ENCODE measurements at places on chromosomes 2 and 18.

GRCh38 chr2:169528271-169528701 is 18.8 kb downstream of the KLHL41 start:
- no peak for DNase-seq

DNA sequence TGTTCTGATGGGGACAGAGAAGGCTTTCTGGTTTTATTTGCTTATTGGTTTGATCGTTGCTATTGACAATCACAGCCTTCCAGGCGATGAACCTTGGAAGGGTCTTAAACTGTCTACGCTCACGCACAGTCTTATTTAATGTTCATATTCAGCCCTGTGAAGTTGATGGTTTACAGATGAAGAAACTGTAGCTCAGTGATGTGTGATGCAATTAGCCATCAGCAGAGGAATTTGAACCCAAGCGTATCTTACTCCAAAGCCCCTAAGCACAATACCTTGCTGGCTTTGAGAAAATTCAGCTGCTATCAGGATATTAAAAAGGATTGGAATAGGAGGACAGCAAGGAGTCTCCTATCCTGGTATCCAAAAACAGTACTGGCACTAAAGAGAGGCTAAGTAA is 98.3 kb upstream of the STPG4 start:
- no peak for DNase-seq

DNA sequence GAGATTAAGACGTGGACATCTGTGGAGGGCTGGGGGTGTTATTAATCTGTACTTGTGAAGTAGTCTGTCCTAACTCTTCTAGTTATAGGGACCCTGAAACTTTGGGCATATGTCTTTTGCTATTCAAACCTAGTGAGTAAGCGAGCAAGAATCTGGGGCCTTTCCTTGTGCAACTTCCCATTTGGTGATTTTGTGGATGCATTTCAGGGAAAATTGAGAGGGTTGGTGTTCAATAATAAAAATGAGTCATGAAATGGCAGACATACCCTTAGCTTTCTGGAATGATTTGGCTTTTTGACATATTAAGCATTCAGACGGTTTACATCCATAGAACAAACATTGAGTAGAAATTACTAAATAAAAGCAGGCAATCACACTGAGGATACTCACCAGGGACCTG is 17.0 kb downstream of the COL4A4 start:
- DNase-seq = no peak

DNA sequence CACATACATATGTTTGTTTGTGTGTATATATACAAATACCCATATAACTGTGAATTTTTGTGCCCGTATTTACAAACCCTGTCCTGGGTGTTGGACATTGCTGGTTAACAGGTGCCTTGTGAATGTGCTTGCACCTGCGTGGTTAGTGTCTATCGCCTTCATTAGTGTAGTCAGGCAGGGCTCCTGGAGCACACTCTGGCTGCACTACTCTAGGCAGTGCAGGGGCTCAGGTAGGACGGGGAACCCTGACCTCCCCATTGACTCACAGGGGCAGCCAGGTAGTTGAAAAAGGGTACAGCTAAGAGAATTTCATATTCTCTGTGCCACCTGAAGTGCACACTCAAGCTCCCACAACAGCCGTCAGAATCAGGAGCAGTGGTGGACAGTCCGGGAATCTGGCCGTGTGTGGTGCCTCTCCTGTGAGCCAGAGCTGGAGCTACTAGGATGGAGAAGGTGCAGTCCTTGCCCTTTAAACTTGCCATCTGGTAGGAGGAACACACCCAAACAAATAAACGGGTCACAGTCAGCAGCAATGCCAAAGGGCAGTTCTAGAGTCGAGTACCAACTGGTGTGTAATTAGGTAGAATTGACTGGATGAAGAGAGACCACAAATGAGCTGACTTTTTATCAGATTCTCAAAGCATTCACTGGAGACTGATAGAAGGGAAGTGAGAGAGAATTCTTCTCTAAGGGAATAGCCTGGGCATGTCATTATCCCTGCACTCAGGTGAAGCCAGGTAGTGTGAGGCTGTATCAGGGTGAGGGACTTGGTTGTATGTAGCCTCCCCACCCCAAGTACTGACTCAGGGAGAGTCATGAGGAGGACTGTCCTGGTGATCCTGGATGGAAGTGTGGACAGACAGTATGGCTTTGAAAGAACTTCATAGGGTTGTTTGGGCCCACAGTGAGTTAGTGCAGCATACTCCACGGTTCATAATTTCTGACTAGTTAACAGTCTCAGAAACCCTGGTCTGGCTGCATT is 44.1 kb downstream of the FARP2 start:
- no peak for DNase-seq

DNA sequence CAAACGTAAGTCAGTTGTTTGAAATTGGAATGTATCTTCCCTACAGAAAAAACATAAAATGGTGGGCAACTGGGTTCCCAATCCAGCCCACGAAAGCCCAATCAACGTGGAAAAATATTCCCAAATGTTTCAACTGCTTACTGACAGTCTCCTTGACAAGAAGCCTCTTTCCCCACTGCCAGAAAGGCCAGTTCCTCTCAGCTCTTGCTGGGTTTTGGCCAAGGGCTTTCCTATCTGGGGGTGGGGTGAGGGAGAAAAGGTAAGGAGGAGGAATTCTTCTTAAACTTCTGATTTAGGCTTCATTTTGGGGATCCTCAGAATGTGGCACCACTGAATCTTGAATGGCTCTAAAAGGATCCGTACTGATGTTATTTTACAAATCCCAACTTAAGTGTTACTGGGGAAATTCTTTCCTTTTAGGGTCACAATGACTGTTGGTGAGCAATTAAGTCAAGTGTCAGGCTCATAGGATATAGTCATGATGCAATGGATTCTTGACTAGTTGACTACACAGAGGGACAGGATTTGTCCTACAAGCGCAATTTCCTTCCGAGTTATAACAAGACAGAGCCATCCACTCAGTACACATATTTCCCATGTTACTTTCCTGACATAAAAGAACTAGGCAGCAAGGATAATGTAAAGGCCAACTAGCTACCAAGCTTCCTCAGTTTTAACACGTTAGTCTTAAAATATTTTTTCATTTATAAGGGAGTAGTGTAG is 73.6 kb downstream of the SPRED2 start:
- DNase-seq = no peak

- DNase-seq = no peak
These were observed 87.9 kb upstream of the KCNH7 start for GRCh38 chr2:162926501-162926900.

DNA sequence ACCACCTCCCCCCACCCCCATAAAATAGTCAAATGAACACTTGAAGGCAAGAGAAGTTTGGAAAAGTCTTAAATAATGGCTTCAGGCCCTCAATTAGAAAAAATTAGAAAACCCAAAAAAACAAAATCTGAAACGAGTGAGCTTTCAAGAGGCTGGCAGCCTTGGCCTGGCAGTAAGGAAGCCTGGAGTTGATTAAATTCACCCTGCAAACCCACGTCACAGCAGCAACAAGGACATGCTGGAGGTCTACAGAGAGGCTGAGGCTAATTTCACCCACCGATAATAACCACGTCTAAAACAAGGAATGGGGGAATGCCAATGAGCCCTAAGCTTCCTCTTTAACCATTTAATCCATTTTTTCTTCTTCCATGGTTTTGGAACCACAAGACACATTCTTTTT is 122.7 kb upstream of the SMAD7 start:
- DNase-seq = no peak

DNA sequence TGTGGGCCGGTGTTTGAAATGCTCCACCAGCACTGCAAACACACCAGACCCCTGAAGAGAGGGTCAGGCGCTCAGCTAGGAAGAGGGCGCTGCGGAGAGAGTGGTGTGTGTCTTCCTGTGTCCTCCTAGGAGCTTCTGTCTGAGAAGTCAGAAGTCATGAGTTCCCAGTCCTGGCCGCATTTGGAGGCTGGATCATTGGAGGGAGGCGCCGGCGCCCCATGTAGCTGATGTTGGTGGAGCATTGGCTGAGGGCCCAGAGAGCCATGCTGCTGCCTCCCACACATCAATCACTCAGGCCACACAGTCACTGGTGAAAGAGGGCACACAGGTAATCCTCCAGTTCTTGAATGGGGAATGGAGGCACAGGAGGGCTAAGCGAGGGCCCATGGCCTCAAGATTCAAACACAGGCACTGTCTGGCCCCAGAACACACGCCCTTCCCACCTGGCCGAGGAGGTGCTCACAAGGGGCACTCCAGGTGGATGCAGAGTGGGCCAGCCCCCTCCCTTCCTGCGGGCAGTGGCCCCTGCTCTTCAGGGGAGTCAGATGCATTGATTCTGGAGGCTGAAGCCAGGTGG is 66.3 kb downstream of the RRM2 start:
- DNase-seq = peak; percentile 65

- no peak for DNase-seq
These were observed 10.1 kb upstream of the B3GNT7 start for GRCh38 chr2:231385429-231385828.
